ENCODE measurements at places on chromosomes 7 and 10. TPM values are rescaled to one million over a fixed set of nuclear protein-coding genes. Genes with fewer than 3 reads are reported as not detected.

ITGA8 gene
- 2.6 TPM for total RNA-seq

OR6V1 gene
- total RNA-seq = not detected

ALOX5 gene
- total RNA-seq = not detected

C10orf62 gene
- total RNA-seq = not detected

HKDC1 gene
- 0.16 TPM for total RNA-seq

NAPEPLD gene
- 33.9 TPM for total RNA-seq

GRCh38 chr7:477626-478220 lies 41.9 kb downstream of the PDGFA start:
- no peak for DNase-seq

DNA sequence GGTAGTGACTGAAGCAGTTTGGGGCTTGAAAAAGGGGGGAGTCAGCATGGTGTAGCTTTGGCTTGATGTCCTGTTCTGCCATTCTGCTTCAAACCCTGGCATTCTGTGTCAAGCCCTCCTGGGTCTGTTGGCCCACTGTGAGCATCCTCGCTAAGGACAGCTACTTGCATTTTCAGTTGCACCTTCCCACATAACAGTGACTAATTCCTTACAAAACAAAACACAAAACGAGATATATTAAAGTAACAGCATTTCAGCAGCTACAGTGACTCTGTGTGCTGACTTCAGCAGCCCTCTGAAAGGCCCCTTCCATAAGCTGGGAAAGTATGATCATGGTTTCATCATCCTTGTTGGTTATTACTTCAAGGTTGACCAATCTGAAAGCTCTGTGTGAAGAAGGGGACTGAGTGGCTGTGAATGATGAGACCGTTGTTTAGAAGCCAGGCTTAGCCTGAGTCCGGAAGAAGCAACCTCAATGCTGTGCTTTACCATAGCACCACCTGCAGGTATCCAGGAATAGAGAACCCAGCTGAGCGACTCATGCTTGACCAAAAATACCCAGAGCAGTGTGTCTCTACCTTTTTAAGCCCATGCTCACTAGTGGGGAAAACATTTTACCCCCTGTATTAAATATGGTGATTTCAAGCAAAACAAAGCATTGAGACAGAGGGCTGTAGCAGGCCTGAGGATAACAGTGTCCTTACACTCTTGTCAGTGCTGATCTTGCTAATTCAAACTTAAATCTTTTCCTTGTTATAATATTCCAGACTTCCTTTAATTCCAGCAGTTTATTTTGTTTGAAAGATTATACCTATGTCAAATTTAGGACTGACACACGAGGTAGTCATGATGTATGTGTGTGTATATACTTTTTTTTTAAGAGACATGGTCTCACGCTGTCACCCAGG lies 42.6 kb upstream of the CC2D2B start:
- DNase-seq = peak; percentile 86

GRCh38 chr7:115178835-115179234 lies 256.9 kb downstream of the MDFIC start:
- DNase-seq = peak; percentile 15

GRCh38 chr7:24052572-24053260 lies 231.3 kb upstream of the NPY start:
- DNase-seq = peak; percentile 17

DNA sequence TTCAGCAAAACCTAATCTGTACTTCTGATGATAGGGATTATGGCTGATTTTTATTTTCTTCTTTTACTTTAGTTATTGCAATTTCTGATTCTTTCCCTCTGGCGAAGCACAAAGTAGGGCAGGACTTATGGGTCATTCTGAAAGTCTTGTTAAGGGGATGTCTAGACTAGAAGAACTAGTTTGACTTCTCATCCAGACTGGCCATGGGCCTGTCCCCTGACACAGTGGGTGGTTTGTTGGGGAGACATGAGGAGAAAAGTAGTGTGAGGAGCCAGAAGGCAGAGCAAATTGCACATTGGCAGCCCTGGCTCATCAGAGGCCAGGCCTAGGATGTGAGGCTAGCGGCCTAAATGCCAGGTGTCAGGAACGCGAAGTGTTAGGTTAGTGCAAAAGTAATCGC lies 152.8 kb downstream of the RTKN2 start:
- DNase-seq = no peak

DNA sequence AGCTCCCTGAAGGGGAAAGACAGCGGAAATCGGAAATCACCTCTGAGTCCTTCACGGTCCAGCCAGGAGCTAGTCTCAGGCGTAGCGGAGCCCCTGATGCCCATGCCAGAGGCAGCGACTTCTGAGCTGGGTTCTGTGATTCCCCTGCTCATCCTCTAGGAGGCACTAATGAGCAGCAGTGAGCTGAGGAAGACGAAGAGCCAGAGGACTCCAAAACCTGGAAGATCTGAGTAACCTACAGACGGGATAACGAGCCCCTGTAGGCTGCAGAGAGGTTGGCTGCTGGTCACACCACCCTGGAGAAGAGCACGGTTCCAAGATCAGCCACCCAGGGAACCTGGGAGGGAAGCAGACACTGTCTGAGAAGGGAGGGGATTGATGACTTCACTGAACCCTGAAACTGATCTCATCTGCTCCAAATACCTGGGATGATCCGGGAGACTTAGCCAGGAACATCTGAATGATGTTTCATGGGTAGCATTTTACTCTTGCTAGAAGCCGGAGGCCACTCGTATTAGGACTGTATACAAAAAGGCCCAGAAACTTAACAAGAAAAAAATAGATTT lies 304.1 kb downstream of the PAXIP1 start:
- DNase-seq = no peak

DNA sequence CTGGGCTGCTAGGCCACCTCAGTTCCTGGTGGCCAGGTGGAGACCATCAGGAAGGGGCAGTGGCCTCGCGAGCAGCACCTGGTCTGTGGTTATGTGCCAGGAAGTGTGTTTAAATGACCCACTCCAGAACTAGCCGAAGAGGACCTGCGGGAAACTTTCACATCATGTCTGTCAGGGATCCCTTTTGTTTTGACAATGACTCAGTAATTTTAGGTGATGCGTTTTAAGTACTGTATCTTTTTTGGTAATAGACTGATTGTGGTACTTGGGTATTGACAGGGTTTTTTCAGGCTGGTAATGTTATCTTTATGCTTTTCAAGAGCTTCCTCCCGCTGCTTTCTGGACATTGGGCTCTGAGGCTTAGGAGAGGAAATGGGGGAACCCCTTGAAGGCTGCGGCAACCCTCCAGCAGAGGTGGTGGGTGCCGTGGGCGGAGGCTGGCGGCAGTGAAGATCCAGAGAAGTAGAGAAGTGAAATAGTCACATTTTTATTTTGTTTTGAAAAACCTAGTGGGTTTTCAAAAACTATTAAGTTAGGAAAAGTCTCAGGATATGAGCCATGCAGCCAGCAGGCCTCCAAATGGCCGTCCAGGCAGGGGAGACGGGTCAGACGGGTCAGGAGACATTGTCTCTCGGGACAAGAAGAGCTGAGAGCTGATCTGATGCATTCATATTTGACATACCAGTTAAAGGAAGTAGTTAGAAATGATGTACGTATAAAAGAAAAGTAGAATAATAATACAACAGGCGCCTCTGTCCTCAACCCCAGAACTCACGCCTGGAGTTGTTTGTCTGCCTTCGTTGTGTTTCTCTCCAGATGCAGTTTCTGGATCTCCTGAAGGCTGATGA lies 27.7 kb downstream of the PPP2R2D start:
- DNase-seq = no peak

GRCh38 chr10:52128056-52128683 lies 185.9 kb upstream of the DKK1 start:
- no peak for DNase-seq

- DNase-seq = no peak
Measured at GRCh38 chr10:73647211-73647874, 6.1 kb upstream of the MYOZ1 start.

- DNase-seq = no peak
Measured at GRCh38 chr10:103413564-103413963, 17.1 kb downstream of the PDCD11 start.

DNA sequence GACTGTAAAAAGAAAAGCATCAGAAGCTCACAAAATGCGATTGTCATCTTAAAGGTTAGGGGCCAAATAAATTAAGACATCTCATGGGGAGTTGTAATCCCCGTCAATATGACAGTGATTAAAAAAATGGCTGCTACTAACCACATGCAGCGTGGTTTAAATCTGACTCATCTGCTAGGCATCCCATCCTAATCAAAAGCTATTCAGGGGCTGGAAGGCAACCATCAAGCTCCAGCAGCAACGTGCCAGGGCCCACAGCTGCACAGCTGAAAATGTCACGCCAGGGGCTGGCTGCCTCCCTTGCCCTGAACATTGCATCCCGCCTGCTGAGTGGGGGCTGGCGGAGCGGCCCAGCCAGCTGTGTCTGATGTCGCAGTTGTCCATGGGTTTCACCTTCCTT lies 66.3 kb upstream of the FRMD4A start:
- peak; percentile 97 for DNase-seq

DNA sequence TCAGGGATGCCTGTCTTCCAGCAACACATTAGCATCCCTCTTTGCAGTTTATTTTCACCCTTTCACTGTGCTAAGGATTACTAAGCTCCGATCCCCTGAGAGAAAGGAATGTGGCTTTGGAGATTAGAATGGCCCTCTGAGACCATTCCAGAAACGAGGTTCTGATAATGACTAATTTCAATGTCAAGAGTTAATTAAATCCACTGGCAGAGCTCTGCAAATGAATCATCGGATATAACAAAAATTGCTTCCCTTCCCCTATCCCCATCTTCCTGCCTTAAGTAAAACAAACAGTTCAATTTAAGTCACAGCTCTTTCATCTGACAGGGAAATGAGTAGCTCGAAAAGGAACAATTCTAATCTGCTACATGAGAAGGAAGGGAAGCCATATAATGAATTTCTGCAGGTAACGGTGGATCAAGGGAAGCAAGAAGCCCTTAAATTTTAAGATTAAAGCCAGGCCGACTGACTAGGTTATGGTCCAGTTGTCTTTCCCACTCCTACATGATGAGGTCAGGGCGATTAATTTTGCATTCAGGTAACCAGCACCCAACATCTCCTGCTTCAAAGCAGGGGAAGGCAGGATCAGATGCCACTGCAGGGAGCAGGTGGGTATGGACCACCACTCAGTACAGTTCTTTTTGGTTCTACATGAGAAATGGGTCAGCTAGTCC lies 50.5 kb downstream of the MALSU1 start:
- peak; percentile 89 for DNase-seq

DNA sequence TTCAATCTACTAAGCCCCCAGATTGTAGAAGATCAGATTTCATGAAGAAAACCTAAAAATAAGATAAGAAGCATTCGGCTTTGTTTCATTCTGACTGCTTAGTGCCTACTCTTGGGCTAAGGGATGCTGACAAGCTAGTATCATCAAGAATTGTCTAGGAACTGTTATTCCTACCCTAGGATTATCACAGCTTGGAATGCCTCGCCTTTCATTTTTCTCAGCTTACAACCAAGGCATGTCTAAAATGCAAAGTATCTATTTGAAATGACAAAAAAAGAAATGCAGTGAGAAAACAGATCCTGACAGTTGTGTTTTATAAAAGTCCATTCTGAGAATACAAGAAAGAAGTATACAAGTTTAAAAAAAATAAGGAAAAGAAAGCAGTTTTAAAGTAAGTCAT lies 441.0 kb downstream of the KCNMA1 start:
- DNase-seq = no peak

DNA sequence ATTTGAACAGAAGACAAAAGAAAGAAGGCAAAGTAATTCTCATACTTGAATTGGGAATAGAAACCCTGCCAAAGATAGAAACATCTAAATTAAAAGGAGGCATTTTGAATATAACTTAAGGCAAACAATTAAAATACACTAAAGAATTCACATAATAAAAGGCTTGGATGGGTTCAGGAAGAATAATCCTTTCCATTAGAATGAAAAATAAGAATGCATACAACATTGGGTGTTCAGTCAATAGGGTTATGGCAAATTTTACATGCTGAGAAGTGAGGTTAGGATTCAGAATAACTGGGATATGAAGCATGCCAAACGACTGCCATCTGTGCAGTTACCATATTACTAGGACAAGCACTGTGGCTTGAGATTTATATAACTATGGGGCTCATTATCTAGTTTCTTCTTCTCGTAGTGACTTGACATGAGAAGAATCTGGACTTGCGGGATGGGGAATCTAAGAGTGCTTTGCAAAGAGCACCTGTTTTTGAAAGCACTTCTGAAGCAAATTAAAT lies 326.5 kb downstream of the THSD7A start:
- DNase-seq = no peak

DNA sequence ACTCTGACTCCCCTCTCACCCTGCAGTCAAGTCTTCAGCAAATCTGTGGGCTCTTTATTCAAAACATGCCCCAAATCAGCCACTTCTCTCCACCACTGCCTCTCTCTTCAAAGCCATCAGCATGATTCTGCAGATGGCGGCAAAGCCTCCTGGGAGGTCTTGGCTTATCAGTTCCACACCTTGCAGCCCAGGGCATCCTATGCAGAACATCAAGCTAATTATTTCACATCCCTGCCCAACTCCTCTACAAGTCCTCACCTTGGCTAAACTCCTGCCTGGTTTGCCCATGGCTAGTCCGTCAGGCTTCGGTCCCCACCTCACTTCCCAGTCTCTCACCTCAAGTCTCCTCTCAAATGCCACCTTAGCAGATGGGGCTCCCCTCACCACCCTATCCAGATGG lies 70.2 kb downstream of the PIP4K2A start:
- DNase-seq = no peak

- peak; percentile 88 for DNase-seq
Measured at GRCh38 chr10:35635576-35635975, 6.5 kb downstream of the FZD8 start.

DNA sequence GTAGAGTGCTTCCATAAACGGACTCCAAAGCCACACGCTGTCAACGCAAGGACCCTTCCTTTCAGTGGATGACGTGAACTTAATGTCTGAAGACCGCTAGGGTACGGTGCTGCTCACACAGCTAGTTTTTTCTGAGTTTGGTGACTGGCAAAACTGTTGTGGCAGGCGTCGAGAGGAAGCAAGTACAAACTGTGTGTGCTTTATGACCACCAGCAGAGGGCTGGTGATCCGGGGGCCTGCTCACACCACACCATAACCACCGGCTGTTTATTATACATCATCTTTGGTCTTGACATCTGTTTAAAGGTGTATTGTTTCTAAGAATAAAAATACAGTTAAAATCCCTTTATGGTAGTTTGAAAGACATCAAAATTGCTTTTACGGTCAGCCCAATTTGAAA lies 37.1 kb upstream of the ATP6V0A4 start:
- no peak for DNase-seq

DNA sequence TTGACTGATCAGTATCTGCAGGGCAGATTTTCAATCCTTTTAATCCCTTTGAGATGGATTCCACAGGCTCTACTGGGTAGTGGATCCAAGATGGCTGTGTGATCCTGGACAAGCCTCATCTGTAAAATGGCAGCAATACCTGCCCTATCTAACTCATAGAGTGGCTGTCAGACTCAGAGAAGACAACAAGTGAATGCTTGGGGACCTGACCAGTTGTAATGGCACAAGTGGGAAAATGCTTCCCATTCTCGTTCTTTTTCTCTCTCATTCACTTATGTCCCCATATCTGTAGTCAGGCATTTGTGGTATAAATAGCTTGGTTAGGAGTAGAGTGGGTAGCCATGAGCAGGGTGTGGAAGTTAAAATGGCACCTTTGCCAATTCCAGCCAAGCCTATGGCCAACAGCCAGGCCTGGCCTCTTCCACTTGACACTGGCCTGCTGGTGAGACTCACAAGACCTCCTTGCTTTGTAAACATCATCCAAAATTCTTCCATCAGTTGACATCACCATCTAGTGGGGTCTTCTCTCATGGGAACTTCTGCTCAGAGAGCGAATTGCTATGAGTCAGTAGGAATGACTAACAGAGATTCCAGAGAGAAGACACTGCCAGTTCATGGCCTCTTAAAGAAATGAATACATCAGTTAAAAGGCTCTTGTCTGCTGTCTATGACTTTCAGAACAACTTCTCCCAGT lies 150.1 kb downstream of the PLPP4 start:
- peak; percentile 84 for DNase-seq
